ENCODE measurements at places on chromosomes 2 and 18.

GRCh38 chr18:12290086-12290485, 18.0 kb upstream of the TUBB6 start:
- no peak for DNase-seq

- no peak for DNase-seq
Measured at GRCh38 chr2:28274911-28275685, 117.6 kb upstream of the FOSL2 start.

- DNase-seq = no peak
Measured at GRCh38 chr2:70536517-70537055, 17.0 kb downstream of the TGFA start.

DNA sequence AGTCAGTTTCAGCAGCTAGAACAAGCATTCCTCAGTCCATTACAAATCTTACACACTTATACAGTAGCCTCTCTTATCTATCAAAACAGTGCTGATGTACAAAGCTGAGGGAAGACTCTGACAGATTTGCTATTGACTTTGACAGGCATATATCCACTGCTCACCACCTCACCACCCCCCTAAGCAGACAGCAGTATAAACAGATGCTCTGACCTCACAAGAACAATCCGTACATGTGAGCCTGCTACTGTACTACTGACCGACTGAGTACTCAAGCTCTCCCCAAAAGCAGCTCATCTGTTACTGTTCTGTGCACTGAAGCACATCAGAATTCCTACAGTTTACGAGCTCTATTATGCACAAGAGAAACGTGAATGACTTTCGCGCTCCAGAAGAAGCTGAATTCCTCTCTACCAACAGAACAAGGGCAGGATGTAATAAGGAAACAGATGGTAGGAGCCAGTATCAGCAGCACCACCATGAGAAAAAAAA, 95.6 kb upstream of the PDE1A start:
- no peak for DNase-seq
